ENCODE measurements at places on chromosomes 11 and 22. TPM values are rescaled to one million over a fixed set of nuclear protein-coding genes. Genes with fewer than 3 reads are reported as not detected.

P2RY6 gene
- 6.2 TPM for total RNA-seq

TCF20 gene
- 13.3 TPM for total RNA-seq

OR8D1 gene
- total RNA-seq: not detected

MCHR1 gene
- not detected for total RNA-seq

YAP1 gene
- total RNA-seq: 74.2 TPM

KRTAP5-11 gene
- total RNA-seq: not detected

KRTAP5-10 gene
- not detected for total RNA-seq

TST gene
- 42.3 TPM for total RNA-seq

CHRM1 gene
- total RNA-seq: 0.06 TPM

DEFB131B gene
- not detected for total RNA-seq

CCDC116 gene
- total RNA-seq: not detected

ANO5 gene
- 2.2 TPM for total RNA-seq

OR52N5 gene
- total RNA-seq: not detected

GTSE1 gene
- total RNA-seq: 35.3 TPM
